ENCODE measurements at places on chromosomes 13 and 19.

- no peak for DNase-seq
Observed at GRCh38 chr13:94967183-94968039, 255.1 kb upstream of the SOX21 start.

DNA sequence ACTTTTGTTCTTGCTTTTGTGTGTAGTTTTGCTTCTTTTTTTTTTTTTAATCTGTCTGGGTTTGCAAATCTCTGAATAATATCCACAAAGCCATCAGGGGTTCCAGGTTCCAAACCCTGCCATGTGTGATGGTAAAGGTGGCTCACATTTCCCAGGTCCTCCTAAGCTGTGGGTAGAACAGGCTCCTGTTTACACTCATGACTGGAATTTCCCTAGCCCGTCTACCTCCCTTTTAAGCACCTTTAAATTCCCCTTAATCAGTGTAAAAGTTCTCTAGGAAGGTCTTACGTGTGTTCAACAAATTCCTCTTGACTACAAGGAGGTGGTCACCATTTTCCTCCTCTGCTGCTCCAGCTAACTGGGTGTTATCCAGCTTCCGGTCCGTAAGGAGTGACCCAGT is 62.8 kb downstream of the EFNB2 start:
- DNase-seq: no peak

- DNase-seq: no peak
Observed at GRCh38 chr13:24984134-24984533, 111.8 kb upstream of the PABPC3 start.

DNA sequence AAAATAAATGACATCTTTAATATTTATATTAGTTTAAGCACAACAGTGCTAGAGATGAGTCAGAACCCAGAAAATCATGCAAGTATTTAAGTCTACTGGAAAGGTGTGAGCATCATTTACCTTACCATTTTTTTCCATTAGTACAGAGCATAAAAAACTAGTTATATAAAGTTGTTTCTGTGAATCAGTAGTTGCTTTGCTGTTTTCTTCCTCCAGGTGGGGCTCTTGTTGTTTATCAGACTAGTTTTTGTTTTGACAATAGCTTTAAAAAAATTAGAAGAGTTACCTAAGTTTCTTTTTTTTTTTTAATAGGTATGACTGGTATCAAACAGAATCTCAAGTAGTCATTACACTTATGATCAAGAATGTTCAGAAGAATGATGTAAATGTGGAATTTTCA is 12.7 kb downstream of the SUGT1 start:
- peak; percentile 46 for DNase-seq

DNA sequence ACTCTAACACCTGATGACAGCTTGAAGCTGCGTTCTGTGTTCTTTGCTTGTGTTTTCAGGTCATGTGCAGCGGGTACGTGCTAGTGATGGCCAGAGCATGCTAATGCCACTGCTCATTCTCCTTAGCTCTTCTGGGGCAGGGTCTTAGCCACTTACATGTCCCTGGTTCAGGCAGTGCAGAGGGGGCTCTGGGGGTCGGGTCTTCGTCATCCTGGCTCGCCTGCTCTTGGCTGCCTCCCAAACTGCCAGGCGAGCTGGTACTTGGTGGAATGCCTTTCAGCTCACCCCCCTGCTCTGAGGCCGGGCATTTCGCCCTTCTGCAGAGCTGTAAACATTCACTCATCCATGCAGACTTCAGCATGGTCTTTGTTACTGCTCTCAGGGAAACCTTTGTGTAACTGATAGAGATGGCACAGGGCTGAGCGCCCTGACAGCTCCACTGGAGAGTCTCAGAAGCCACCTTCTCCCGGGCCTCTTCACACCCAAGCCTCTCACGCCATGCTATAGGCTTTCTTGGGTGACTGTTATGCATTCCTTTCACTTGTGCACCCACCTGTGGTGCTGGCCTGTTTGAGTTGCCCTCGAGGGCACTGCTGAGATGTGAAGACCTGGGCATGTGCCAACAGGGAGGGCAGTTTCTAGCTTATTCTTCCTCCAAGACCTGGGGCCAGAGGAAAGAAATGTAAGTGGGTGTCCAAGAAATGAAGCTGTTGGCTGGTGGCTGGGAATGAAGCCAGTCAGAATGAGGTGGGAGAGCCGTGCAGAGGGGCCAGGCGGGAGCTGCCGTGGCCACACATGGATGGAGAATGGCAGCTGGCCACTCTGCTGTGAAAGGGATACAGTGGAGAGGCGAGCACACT is 24.4 kb downstream of the FAM124A start:
- no peak for DNase-seq

- DNase-seq: no peak
Observed at GRCh38 chr19:46737298-46737654, 8.6 kb upstream of the FKRP start.

DNA sequence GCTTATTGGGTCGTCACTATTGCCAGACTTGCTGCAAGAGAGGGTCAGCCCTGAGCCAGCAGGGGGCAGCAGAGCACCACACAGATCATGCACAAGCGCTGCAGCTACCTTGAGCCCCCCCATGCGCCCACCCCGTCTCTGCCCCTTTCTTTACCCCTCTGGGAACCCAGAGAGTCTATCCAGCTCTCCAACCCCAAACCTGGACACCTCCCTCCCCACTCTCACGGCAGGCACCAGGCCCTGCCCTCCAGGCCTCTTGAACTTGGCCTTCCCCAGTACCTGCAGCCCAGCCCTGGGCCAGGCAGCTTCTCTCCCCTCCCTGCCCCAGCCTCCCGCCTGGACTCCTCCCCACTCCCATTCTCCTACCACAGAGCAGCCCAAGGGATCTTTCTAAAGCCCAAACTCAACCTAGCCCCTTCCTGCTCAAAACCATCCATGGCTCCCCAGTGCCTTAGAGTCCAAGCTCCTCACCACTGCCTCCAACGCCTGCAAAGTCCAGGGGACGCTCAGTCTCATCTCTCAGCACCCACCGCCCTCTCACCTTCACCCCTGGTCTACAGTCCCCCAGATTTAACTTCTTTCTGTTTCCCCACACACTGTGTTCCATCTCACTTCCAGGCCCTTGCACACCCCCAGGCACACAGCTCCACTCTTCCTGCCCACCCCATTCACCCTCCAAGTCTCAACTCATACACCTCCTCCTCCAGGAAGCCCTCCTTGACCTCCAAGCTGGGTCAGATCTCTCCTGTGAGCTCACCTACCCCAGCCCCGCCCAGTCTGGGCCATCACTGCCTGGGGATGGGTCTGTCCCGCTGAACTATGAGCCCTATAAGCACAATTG is 9.4 kb upstream of the CEACAM16 start:
- peak; percentile 48 for DNase-seq

GRCh38 chr19:576768-577438 is 4.5 kb downstream of the BSG start:
- DNase-seq: no peak

DNA sequence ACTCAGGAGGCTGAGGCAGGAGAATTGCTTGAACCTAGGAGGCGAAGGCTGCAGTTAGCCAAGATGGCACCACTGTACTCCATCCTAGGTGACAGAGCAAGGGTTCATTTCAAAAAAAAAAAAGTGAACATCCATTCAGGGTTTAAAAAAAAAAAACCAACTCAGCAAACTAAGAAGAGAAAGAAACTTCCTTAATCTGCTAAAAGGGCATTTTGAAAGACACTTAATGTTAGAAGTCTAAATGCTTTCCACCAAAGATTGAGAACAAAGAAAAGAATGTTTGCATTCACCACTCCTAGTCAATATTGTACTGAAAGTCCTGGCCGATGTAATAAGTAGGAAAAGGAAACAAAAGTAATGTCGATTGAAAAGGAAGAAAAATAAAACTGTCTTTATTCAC is 7.1 kb upstream of the PSMC4 start:
- DNase-seq: no peak

DNA sequence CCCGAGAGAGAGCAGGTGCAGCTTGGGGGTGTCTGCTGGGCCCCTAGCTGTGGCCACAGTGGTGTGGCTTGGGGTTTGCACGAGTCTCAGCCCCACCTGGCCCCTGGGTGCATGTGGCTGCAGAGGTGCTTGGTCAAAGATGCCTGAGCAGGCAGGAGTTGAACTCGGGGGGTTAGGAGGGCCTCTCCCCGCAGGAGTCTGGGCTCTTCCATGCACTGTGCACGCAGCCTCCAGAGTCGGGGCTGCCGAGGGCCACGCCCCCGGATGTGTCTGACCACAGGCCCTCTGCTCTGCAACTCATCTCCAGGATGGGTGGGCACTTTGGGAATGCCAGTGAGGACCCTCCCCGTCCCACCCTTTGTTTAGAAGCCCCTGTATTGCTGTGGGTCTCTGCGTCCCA is 91.5 kb upstream of the MCF2L start:
- no peak for DNase-seq

DNA sequence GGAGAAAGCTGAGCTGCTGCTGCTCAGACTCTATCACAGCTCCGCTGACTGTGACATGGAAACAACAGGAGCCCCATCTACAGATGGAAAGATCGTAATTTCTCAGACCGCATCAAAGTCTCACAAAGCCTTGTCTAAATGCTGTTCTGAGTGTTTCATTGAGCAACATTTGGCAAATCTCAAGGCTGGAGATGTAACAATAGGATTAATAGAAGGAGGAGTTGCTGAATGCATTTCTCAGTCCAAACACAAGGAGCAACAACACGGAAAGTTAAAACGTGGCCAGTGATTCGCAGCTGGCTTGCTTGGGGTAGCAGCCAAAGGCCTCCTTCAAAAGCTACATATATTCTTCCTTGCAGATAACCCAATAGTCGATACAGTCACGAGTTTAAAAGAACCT is 55.7 kb downstream of the MRPL57 start:
- DNase-seq: peak; percentile 90

DNA sequence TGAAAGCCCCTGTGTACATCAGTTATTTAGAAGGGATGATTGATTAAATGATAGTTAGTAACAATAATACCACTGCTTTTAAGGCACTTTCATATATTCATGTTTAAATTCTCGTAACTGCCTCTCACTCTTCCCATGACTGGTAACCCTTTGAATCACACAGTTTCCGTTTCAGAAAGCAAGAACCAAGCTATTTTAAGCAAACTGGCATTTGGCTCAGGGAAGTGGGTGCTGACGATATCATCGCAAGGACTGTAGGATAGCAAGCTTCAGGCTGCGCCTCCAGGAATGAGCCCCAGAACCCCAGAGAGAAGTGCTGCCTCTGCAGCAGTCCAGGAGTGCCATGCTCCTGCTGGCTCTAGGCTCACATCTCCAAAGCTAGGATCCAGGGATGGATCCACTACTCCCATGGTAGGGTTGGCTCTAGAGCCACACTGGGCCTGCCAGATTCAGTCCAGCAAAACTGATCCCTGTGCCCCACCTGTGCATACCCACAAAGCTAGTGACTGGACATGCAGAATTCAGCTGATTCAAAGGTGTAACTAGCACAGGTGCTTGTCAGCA is 313.5 kb downstream of the SLC7A1 start:
- no peak for DNase-seq

GRCh38 chr19:18742324-18742723 is 48.8 kb downstream of the COMP start:
- no peak for DNase-seq

GRCh38 chr13:39370554-39370953 is 232.4 kb downstream of the LHFPL6 start:
- peak; percentile 21 for DNase-seq

DNA sequence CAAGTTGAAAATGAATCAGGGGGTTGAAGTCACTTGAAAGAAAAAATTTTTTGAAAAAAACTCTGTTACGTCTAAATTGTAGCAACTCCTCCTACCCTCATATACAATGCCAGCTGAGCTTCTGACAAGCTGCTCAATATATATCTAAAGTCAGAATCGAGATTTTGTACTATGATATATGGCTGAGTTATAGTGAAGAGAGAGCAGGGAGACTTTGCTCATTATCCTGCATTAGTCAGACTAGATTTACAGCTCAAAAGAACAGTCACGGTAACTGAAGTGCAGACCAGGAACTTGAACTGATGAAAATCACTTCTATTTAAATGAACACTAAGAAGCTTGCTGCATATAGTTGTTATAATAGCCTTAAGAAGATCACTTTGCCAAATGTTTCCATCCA is 153.1 kb downstream of the LACC1 start:
- DNase-seq: no peak

DNA sequence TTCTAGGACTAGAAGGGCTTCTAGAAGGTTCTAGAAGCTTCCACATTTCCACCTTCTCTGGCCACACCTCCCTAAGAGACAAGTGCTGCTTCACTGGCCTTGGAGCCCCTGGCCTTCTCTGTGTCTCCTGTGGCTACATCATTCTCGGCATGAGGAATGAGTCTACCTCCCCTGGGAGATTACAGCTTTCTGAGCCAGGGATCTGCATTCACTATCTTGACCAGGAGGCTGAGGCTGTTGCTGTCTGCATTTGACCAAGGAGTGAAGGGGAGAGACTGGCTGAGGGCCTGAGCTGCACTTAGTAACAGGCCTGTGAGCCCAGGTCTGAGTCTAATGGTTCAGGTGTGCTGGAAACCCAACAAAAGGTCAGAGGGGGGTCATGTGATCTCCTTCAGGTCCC is 5.3 kb downstream of the CPAMD8 start:
- no peak for DNase-seq

GRCh38 chr19:4897146-4897545 is 5.5 kb downstream of the ARRDC5 start:
- DNase-seq: no peak

DNA sequence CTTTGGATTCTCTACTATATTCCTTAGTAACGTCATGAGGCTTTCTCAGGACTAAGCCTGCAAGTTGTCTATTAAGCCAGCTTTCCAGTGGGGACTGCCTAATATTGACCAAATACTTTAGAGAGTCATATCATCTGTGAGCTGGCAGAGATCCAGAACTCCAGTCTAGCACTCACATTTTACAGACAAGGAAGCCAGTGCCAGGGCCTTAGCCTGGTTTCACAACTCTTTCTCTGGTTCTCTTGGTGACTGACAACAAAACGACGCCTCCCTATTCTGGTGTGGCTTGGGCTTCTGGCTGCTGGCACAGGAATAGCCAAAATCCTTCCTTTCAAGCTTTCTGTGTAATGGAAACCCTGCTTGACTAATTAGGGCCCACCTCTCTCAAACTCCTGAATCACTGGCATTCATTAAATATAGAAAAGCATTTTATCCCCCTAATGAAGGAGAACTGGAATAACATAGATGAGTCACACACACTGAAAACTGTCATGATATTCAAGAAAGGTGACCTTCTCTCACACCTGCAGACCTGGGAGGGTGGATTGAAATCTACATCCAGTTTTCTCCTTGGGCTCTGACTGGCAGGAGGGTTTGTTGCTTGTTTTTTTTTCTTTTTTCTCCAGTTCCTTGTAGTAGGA is 75.2 kb upstream of the UBL3 start:
- DNase-seq: peak; percentile 89

GRCh38 chr13:20405691-20406090 is 120.0 kb downstream of the CRYL1 start:
- peak; percentile 55 for DNase-seq

GRCh38 chr19:35841961-35842595 is 10.2 kb downstream of the NPHS1 start:
- DNase-seq: no peak
